ENCODE measurements at places on chromosomes 16 and 17.

DNA sequence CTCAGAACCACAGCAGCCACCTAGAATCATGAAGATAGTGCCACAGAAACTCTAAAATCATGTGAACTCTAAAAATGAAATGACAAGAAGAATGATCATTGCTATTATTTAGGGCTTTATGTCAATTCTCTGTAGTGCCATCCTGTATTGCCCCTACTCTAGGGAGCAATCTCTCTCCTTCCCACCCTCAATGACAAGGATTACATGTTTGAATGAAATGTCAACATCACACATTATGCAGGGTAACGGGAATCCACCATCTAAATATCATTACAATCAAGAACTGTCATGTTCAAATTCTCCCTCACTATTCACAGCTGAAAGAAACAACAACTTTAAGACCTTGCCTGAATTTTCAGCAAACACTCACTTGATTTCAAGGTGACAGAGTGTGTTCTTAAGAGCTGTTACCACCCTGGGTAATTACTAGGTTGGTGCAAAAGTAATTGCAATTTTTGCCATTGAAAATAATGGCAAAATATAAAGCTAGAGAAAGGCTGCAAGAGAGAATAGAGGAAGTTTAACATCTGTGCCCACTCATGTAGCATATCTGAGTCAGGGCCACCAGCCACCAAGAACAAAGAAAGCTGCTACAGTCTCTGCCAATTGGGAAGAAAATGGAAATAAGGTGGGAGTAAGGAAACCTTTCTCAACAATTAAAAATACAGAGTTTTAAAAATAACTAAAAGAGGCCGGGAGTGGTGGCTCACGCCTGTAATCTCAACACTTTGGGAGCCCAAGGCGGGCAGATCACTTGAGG, 112.8 kb upstream of the PSMD7 start:
- no peak for DNase-seq

DNA sequence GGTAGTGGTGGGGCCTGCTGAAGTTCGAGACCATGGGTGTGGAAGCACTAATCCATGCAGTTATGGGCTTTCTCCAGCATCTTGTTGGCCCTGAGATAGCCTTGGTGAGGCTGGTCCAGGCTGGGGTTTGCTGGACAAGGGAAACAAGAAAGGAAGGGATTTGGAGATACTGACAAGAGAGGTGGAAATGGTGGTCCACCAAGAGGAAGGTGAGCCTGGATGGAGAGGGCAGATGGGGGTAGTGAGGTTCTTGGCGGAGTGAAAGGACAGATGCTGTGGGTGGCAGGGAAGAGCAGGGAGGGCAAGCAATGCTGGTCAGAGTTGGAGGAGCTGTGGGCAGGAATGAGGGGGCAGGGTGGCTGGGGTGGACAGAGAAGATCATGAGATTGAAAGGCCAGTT, 5.5 kb upstream of the SMPD3 start:
- DNase-seq, result no peak

- DNase-seq, result no peak
Measured at GRCh38 chr16:85220964-85221731, 108.9 kb upstream of the CIBAR2 start.

DNA sequence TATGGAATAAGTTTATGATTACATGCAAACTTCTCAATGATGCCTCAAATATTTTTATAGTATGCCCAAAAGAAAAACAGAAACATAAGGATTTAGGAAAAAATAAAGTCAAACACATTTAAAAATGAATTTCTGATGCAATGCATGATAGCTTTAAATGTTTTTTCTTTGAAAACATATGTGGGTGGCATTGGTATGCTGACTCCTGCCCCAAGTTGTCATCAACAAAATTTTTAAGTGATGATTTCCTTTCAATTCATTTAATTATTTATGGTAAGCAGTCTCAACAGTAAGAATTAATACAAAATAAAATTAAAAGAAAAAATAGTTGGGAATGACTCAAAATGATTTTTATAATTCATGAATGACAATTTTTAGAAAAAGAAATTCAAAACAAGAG, 104.9 kb downstream of the CEP112 start:
- no peak for DNase-seq

DNA sequence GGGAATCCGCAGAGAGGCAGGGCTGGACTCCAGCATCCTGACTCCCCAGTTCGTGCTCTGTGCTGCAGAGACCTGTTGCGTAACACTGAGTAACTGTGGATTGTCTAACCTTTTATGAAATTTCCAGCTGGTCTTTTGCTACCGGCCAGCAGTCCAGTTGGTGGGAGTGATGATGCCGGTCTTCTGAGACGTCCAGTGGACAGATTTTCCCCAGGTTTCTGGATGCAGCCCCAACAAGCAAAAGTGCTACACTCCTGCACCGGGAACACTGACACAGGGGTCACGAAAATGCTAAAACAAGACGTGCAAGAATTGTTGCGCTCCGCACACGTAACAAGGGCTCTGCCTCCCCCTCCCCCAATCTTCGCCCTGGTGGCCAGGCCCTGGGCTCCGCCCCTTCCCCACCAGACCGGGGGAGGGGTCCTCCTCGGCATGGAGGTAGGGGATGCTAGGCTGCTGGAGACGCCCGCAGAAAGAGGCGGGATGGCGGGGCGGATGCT, 701 bp upstream of the MRC2 start:
- no peak for DNase-seq

DNA sequence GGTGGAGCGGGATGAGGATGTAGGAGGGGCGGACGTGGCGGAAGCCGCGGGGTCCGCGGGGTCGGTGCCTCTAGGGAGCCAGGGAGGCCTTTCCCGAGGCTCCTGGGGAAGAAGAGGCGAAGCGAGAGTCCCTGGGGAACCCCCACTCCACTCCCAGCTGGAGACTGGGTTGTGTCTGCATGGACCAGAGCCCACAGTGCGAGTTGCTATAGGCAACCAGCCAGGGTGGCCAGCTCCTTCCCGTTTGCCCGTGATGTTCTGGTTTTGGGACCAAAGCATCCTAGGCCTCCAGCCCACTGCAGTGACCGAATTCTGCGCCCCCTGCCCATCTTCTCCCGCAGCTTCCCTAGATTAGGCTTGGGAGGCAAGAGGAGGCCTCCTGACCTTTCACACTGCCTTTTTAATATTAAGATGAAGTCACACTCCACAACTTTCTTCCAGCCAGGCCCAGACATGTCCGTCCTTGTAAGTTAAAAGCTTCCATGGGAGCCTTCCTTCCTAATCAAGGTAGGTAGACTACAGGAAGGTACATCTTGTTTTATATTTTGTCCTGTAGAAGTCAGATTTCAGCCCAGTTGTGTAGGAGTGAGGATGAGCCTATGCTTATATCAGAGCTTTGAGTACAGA, 469 bp downstream of the AMZ2 start:
- DNase-seq, result no peak

- DNase-seq, result no peak
Measured at GRCh38 chr17:48586355-48587258, 3.4 kb downstream of the HOXB3 start.

- no peak for DNase-seq
Measured at GRCh38 chr17:80163336-80163735, 6.5 kb upstream of the CARD14 start.

DNA sequence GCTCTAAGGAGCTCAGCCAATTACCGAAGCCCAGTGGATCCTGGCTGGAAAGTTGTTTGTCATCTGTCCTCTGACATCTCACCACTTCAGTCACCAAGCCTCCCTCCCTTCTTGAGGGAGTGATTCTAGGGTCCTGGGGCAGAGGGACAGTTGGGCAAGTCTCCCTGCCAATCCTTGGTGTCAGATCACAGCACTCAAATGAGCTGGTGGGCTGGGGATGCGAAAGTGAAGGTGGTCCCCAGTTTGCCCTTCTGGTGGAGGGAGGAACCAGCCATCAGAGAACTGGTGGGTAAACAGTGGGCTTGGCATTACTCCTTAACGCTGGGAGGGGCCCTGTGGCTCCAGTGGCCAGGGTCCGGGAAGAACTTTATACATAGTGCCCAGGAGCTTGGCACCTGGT, 4.4 kb upstream of the CALB2 start:
- no peak for DNase-seq

DNA sequence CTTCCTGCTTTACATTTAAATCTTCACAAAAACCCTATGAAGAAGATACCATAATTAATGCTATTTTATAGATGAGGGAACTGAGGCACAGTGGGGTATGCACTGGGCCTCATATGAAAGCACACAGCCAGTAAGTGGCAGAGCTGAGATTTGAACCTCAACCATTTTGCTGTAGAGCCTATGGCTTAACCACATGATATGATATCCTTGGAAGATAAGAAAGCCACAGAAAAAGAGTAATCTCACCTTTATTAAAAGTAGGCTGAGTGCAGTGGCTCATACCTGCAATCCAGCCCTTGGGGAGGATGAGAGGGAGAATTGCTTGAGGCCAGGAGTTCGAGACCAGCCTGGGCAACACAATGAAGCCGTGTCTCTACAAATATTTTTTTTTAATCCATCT, 15.0 kb upstream of the TOB1 start:
- DNase-seq, result no peak

GRCh38 chr16:14362774-14363371, 267.2 kb downstream of the PARN start:
- DNase-seq, result no peak

GRCh38 chr16:74253161-74253938, 43.3 kb upstream of the PSMD7 start:
- DNase-seq, result no peak

GRCh38 chr17:68695659-68696058, 94.5 kb upstream of the FAM20A start:
- DNase-seq, result no peak

GRCh38 chr17:67246653-67247415, 1.8 kb upstream of the HELZ start:
- peak; percentile 22 for DNase-seq

GRCh38 chr16:4316108-4316863, 419 bp downstream of the GLIS2 start:
- DNase-seq, result no peak

- DNase-seq, result no peak
Measured at GRCh38 chr16:25177831-25178688, 38.7 kb upstream of the AQP8 start.

DNA sequence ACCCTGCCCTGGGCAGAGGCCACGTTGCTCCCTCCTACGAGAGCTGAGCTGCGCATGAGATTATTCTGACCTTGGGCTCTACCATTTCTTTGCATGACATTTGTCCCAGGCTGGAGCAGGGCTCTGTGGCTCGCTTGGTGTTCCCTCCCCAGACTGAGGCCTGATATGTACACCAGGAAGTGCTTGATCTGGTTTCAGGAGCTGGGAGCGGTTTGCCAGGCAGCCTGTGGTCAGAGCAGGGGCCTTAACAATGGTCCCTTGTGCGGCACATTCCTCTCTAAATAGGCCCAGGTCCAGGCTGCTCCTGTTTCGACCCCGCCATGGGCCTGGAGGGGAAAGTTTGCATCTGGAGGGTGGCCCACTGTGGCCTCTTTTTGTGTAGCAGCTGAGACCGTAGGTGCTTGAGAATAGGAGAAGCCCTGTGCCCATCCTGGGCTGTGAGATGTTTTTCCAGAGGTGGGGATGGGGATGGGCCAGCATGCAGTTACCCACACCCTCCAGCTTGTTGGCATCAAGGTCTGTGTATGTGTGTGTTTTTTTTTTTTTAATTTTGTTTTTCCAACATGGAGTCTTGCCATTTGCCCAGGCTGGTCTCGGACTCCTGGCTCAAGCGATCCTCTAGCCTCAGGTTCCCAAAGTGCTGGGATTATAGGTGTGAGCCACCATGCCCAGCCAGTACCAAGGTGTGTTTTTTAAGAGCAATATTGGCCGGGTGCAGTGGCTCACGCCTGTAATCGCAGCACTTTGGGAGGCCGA, 253.9 kb downstream of the SEC14L1 start:
- no peak for DNase-seq

DNA sequence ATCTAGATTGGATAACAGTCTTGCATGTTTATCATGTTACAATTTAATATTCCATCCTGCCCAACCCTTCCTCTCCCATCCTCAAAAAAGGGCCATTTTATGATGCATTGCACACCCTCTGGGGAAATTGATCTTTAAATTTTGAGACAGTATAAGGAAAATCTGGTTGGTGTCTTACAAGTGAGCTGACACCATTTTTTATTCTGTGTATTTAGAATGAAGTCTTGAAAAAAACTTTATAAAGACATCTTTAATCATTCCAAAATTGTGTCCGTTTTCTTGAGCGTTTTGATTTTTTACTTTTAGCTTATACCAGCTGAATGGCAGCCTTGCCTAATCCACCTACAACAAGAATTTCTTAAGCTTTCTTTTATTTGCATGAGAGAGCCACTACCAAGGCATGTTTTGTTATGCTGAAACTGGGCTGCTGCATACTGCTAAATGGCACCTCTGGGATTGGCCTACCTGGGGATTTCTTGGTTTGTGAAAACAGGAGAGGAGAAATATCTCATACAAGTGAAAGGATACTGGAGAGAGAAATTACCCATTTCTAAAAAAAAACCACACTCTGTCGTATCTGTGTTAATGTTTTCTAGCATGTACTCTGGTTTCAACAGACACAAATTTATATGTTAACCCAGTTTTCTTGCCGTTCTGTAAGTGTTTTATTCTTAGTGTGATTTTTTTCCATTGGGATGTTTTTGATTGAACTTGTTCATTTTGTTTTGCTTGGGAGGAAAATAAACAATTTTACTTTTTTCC, 52.2 kb downstream of the TUBD1 start:
- no peak for DNase-seq

- DNase-seq, result no peak
Measured at GRCh38 chr16:57446531-57447185, 527 bp downstream of the CIAPIN1 start.

DNA sequence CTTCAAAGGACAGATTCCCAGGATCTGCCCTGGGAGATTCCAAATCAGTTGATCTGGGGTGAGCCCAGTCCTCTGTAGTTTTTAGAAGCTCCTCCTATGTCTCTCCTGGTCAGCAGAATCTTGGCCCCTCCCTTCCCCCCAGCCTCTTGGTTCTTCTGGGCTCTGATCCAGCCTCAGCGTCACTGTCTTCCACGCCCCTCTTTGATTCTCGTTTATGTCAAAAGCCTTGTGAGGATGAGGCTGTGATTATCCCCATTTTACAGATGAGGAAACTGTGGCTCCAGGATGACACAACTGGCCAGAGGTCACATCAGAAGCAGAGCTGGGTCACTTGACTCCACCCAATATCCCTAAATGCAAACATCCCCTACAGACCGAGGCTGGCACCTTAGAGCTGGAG, 840 bp upstream of the CDH5 start:
- no peak for DNase-seq

DNA sequence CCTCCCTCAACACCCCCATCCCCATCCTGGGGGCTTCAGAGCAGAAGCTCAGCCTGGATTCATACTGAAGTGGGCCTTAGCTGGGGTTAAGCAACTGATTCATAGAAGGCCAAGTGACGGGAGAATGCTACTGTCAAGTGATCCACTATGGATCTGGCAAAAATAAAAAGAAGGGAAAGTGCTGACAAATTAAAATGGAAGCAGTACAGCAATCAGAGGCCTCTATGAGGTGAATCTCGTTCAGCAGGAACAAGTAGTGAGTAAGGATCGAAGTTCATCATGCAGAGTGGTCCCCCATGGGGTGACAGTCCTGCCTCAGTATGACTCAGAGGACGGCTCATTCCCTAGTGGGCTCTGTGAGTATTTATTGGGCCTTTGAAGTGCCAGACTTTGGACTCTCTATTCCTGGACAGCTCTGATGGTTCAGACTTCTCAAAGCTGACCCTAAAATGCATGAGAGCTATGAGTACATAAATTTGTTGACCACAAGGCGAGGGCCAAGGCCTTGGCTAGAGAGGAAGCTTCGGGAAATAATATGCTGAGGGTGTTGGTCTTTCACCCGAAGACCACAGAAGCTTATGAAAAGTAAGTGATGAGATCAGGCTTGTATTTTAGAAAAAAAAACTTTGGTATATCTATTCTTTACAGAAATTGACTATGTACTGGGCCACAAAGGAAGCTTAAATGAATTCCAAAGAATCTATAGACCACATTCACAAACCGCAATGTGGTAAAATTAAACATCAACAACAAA, 5.3 kb upstream of the NSMCE1 start:
- DNase-seq, result no peak

All from T-helper 17 cell (primary cell).